T-cell (primary cell): ENCODE measurements at places on chromosomes 7 and 10.

- DNase-seq, result peak; percentile 22
Observed at GRCh38 chr7:138981332-138982203, at the start of gene KIAA1549. KIAA1549 (minus strand) TSS chr7:138981389; CDS start chr7:138981269, 120 bp downstream.

DNA sequence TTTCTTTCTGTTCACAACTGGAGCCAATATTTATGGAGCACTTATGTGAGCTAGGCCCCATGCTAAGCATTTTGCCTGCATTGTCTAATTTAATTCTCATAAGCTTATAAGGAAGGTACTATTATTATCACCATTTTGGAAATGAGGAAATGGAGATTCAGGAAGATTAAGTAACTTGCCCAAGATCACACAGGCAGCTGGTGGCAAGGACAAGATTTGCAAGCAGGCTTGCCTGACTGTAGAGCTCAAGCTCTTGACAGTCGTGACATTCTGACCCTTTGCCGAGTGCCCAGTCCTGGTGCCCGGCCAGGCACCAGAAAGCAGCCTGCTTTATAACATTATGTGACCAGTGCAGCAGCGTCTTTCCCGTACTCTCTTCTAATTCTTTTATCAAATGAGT is 38.2 kb downstream of the WNT2 start:
- no peak for DNase-seq

DNA sequence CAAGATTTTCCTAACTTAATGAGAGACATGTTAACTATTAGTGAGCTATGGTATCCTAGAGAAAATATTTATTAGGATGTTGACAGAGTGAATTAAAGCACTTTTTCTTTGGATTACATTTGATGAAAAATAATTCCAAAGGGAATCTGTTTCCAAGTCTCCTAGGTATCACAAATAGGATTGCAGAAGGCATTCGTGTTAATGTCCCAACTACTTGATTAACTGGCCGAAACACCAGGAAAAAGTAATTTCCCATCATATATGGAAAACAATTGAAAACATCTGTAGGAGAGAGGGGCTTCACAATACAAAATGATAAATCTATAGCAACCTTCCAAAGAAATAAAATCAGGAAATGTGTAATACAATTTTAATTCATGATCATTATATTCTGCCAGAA is 406.7 kb downstream of the PARD3 start:
- no peak for DNase-seq

DNA sequence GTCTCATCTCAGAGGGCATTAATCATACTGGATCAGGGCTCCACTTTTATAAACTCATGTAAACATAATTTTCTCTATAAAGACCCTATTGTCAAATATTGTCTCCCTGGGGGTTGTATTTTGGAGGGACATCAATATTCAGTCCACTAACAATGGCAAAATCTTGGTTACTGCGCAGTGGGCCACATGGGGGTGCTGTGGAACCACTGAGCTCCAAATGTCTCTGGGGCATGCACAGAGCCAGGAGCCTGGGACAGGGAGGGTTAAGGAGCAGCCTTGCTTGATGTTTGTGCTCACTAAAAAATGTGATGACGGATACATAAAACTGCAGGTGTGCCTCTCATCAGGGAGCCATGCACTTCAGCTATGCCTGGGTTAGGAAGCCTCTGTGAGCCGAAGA is 62.1 kb upstream of the PRSS58 start:
- peak; percentile 36 for DNase-seq

GRCh38 chr7:16918288-16918895 is 36.6 kb upstream of the AGR3 start:
- DNase-seq, result no peak

- DNase-seq, result no peak
Observed at GRCh38 chr7:43112459-43112940, at the start of gene HECW1. HECW1 (plus strand) TSS chr7:43112647; CDS start chr7:43243906, 131,259 bp downstream.

GRCh38 chr10:60950300-60950699 is 6.3 kb upstream of the RHOBTB1 start:
- no peak for DNase-seq

DNA sequence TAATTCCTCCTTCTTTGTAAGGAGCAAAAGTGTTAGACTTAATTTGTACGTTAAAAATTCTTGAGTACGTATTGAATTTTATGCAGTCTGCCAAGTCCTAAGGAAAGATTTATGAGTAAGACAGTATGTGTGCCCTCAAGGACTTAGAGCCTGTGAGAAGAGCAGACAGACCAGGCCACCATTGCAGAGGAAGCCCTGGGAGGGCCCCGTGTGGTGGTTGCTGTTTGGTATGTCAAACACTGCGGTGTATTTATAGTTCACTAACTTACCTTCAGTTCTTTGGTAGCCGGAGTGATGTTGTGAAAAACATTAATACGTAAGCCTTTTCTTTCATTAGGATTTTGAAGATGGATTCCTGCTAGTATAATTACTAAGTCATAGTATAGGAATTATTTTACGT is 82.9 kb downstream of the GALNT11 start:
- no peak for DNase-seq

DNA sequence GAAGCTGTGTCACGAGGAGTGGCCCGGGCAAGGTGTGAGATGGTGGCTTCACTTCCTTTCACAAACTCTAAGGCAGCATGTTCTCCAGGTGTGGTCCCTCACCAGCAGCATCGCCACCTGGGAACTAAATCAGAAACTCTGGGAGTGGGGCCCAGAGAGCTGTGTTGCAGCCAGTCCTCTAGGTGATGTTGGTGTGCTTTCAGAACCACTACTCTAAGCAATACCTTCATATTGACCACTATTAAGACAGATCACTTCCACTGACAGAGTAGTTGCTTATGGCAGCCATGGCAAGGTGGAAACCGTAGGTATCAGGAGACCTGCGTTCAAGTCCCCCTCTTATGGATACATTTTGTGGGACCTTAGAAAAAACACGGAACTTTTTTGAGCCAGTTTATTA is 495.8 kb upstream of the GALNT17 start:
- no peak for DNase-seq

DNA sequence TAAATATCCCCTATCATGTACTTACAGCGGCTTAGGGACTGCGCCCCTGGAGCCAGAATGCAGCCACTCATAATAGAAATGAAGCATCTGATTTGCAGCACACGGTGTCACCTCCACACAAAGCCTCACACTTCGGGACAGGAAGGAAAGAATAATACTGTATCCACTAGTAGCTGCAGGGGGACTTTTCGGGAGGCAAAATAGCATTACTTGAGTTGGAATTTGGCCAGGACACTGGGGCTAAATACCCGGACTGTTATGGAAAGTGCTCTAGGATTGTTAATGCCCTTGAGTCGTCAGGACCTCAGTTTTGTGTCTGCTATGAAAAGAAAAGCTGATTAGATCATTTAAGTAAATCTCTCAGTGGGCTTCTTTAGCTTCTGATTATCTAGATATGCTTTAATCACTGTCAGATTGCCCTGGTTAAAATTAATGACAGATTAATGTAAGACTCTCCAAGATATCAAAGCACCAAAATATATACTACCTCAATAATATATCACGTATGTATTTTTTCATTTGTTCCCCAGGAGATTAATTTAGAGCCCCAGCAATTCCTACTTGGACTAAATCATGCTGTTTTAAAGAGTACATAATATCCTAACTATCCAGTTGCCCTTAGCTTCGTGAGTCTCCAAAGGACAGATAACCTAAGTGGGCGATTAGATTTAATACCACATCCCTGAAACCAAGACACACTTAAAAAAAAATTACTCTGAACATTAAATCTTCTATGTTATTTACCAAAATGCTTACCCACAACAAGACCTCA is 173.0 kb upstream of the NEBL start:
- no peak for DNase-seq

DNA sequence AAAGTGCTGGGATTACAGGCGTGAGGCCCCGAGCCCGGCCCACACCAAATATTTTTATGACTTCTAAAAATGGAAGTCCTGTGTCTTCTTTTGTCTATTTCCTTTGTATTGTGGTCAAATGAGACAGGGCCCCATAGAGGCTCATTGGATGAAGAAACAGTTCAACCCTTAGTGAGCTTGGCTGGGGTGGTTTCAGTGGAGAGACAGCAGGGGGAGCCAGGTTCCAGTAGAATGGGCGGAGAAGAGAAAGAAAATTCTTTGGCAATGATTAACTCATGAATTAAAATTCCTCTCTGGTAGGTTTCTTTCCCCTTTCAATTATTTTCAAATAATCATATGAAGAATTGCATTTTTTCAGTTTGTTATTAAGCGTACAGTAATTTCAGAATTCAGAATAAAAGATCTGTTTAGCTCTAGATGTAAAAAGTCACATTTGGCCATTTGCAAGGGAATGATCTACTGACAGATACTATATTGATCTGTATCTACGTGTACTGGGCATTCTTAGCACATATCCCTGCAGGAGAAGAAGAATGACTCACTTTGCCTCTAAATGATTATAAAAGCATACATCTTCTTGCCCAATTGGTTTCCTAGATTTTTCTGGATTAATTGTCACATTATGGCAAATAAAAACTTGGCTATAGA is 43.2 kb downstream of the PNLIPRP3 start:
- no peak for DNase-seq

DNA sequence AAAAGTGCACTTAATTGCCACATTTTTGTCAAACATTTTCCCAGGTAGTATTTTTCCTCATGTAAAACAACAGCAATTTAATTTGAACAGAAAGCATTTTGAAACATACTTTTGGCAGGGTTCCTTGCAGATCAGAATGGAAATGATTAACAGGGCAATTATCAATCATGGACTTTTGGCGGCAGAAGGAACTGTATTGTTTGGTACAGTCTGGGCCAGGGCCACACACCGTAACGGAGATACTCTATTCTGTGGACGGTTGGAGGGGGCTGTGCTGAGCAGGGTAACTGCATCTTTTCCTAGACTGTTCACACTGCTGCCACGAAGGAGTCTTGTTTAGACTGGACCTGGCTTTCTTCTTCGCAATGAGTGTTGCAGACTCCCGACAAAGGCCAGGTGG is 62.3 kb downstream of the EGFR start:
- DNase-seq, result no peak

GRCh38 chr10:116926426-116926825 is 77.1 kb downstream of the ENO4 start:
- no peak for DNase-seq

- no peak for DNase-seq
Observed at GRCh38 chr7:33500703-33501701, 371.6 kb downstream of the BBS9 start.

DNA sequence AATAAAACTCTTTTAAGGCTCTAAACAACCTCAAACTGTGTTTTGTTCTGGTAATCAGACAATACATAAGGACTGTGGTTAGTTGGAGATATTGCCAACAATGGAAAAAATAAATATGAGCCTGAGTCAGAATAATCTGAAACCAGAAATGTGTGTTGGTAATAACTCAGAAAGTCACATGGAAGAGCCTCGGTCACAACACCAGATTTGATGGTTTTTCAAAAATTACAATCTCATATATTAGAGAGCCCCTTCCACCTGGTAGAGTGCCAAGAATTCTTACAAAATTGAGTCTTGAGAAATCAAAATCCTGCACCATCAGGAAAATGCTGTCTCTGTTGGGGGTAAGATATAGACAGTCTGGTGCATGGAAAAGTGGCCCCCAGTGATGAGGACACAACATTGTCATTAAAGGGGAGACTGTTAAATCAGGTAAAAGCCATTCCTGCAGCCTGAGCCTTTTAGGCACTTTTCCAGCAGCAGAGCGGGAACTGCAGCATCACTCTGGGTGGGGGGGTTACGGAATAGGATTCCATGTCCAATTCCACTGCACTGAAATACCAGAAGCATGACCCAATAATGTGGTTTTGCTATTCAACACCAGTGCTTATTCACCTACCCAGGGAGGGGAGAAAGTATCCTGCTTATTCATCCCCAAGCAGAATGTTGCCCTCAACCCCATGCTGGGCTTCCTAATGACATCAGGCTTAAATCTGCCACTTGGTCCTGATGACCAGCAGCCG is 9.5 kb upstream of the ADAM12 start:
- DNase-seq, result no peak

DNA sequence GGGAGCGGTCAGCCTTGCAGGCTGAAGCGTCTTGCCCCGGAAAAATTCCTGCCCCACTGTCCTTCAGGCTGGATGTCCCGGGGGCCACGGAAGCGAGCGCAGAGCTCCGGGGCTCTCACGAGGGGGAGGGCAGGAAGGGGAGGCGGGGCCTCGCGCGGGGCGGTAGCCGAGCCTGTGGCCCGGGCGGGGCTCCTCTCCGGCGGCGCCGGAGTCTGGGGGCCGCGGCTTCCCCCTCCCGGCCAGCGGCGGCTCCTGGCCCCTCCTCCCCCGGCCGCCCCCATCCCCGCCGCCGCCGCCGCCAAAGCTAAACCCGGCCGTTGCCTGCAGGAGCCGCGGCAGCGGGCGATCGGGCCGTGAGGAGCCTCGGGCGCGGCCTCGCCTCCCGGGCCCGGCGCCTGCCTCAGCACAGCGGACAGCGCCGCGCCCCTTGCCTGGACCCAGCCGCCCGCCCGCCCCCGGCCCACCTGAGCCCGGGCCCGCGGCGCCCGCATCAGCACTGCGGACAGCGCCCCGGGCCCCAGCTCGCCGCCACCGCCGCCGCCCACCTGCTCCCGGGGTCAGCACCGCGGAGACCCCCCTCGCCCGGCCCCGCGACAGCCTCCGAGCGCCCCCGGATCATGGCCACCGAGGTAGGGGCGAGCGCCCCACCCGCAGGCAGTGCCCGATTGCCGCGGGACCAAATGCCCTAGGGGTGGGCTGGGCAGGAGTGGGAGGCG is at the start of gene GOLGA7B:
GOLGA7B (plus strand) TSS at position 157 of the 716 bp plus-strand sequence; CDS start at position 618, 461 bp downstream.
- peak; percentile 55 for DNase-seq

DNA sequence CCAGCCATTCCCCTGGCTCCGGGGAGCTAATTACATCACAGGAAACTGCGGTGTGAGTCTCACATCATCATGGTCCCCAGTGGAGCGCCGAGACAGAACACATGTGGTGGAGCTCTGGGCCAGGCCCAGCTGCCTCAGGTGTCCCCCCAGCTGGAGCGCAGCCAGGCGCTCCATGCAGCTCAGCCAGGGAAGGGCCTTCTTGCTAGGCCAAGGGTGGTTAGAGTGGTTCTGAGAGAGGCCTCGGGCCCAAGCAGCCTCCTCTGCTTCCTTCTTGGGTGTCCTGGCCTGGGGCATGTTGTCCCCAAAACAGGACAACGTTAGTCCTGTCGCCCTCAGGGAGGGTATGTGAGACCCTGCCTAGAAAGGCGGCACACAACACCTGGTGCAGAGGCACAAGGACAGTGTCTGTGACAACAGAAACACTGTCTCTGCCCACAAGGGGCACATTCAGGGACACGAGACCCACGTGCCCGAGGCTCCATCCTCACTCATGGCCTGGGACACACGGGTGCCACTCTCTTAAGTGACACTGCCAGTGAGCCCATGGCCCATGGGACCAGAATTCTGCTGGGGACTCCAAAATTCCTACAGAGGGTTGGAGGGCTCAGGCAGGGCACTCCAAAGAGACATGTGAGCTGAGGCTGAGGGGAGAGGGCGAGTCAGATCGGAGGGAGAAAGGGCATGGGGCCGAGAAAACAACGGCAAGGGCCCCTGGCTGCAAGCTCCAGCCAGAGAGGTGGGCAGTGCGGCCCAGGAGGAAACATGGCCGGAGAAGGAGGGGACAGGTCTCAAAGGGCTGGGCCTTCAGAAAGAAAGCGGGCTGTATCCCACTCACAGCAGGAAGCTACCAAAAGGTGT is 37.0 kb upstream of the RET start:
- DNase-seq, result no peak

- no peak for DNase-seq
Observed at GRCh38 chr7:13989949-13990305, 461 bp upstream of the ETV1 start.

- DNase-seq, result no peak
Observed at GRCh38 chr7:80475383-80475782, 36.5 kb downstream of the GNAT3 start.

- no peak for DNase-seq
Observed at GRCh38 chr10:97456034-97456685, 10.2 kb downstream of the ZDHHC16 start.

GRCh38 chr10:1132584-1132983 is 76.4 kb downstream of the WDR37 start:
- DNase-seq, result no peak

GRCh38 chr7:87452279-87452678 is 23.2 kb downstream of the ABCB4 start:
- DNase-seq, result no peak
